ENCODE measurements at places on chromosomes 4 and X. TPM values are rescaled to one million over a fixed set of nuclear protein-coding genes. Genes with fewer than 3 reads are reported as not detected.

Gene ZFP42
- total RNA-seq = not detected

Gene ENPEP
- total RNA-seq = not detected

Gene BMX
- not detected for total RNA-seq

Gene EGFL6
- total RNA-seq = not detected

Gene HHIP
- total RNA-seq = not detected

Gene COL4A5
- 11.9 TPM for total RNA-seq

Gene AMER1
- 10.8 TPM for total RNA-seq

Gene NSUN7
- total RNA-seq = not detected

- H3K4me3 ChIP-seq = no peak overlapping the region
- no peaks in the 10 kb centered on the region for H3K36me3 ChIP-seq
- no peak for DNase-seq
- no peaks in the 10 kb centered on the region for H3K4me1 ChIP-seq
- H3K27me3 ChIP-seq = no peaks in the 10 kb centered on the region
- H3K27ac ChIP-seq = no peak overlapping the region
Observed at GRCh38 chr4:25770847-25771246, 91.9 kb downstream of the SEL1L3 start.

DNA sequence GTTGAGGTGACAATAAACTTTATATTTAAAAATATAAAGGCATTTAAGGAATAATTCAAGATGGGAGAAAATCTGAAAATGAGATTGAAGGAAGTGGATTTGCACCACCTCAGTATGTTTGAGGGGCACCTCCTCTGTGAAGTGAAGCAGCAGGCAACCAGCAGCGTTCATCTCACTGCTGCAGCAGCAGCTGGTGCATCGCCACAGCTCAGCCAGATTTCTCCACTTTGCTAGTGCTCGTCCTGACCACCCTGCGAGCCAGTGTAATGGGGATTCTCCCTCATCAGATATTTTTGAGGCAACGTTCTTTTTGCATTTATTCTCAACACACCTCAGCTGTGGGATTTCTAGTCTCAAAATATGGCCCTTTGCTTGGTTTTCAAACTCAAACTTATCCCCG, 13.9 kb downstream of the LRAT start:
- H3K4me3 ChIP-seq = no peak overlapping the region
- no peaks in the 10 kb centered on the region for H3K4me1 ChIP-seq
- no peak overlapping the region for H3K27ac ChIP-seq
- no peak for DNase-seq
- H3K27me3 ChIP-seq = no peaks in the 10 kb centered on the region

DNA sequence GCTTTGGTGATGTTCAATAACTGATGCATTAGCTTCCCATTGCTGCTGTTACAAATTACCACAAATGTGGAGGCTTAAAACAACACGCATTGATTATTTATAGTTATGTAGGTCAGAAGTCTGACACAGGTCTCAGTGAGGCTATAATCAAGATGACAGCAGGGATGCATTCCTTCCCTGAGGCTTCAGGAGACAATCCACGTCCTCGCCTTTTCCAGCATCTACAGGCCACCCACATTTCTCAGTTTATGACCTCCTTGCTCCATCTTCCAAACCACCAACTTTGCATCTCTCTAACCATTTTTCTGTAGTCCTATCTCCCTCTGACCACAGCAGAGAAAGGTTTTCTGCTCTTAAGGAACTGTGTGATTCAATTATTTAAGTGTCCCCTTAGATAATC, 92.5 kb downstream of the GASK1B start:
- H3K27me3 ChIP-seq = no peaks in the 10 kb centered on the region
- no peak overlapping the region for H3K27ac ChIP-seq
- no peaks in the 10 kb centered on the region for H3K36me3 ChIP-seq
- H3K4me3 ChIP-seq = no peak overlapping the region

GRCh38 chr4:179110356-179110755, 1668.1 kb upstream of the AGA start:
- DNase-seq = no peak
- H3K4me3 ChIP-seq = no peak overlapping the region
- H3K27ac ChIP-seq = no peak overlapping the region
- no peaks in the 10 kb centered on the region for H3K4me1 ChIP-seq
- H3K27me3 ChIP-seq = no peaks in the 10 kb centered on the region

DNA sequence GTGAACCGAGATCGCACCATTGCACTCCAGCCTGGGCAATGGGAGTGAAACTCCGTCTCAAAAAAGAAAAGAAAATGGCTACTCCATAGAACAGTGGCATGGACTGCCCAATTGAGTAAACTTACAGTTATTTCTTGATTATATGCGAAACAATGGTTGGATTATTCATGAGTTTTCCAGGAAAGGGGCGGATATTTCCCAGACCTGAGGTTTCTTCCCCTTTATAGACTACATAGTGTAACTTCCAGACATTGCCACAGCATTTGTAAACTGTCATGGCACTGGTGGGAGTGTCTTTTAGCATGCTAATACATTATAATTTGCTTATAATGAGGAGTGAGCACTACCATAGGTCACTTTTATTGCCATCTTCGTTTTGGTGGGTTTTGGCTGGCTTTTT, 14.1 kb upstream of the MRPL1 start:
- no peaks in the 10 kb centered on the region for H3K36me3 ChIP-seq
- no peaks in the 10 kb centered on the region for H3K27me3 ChIP-seq
- no peak for DNase-seq
- no peaks in the 10 kb centered on the region for H3K4me1 ChIP-seq
- H3K27ac ChIP-seq = no peak overlapping the region

DNA sequence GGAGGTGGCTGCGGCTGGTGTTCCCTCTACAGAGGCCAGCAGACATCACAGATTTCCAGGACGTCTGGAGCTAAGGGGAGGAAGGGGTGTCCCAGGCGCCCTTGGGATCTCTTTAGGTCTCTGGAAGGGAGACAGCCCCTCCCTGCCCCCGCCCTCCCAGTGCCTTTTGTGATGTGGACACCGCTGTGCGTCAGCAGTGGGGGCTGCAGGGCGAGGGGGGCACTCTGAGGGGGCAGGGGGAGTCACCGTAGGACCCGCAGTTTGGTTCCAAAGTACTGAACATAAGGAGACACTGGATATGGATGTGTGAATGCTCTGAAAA, 25.6 kb upstream of the MXD4 start:
- no peak overlapping the region for H3K4me3 ChIP-seq
- H3K27ac ChIP-seq = no peak overlapping the region
- no peak for DNase-seq
- H3K4me1 ChIP-seq = no peaks in the 10 kb centered on the region

- no peak for DNase-seq
- no peaks in the 10 kb centered on the region for H3K36me3 ChIP-seq
- no peaks in the 10 kb centered on the region for H3K4me1 ChIP-seq
- H3K4me3 ChIP-seq = no peak overlapping the region
Observed at GRCh38 chr4:122997463-122998101, 75.2 kb upstream of the NUDT6 start.

DNA sequence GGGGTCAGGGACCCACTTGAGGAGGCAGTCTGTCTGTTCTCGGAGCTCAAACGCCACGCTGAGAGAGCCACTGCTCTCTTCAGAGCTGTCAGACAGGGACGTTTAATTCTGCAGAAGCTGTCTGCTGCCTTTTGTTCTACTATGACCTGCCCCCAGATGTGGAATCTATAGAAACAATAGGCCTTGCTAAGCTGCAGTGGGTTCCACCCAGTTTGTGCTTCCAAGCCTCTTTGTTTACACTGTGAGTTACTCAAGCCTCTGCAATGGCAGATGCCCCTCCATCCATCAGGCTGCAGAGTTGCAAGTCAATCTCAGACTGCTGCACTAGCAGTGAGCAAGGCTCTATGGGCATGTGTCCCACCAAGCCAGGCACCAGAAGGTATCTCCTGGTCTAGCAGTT, 158.1 kb downstream of the DTHD1 start:
- DNase-seq = no peak
- no peaks in the 10 kb centered on the region for H3K36me3 ChIP-seq
- H3K27ac ChIP-seq = no peak overlapping the region
- H3K4me1 ChIP-seq = no peaks in the 10 kb centered on the region

GRCh38 chrX:48474581-48474980, 1.4 kb upstream of the FTSJ1 start:
- DNase-seq = no peak
- no peaks in the 10 kb centered on the region for H3K27me3 ChIP-seq
- H3K27ac ChIP-seq = no peak overlapping the region

GRCh38 chr4:153497091-153497531, 31.0 kb downstream of the TMEM131L start:
- H3K27me3 ChIP-seq = no peaks in the 10 kb centered on the region
- no peak overlapping the region for H3K27ac ChIP-seq
- DNase-seq = peak; percentile 58

DNA sequence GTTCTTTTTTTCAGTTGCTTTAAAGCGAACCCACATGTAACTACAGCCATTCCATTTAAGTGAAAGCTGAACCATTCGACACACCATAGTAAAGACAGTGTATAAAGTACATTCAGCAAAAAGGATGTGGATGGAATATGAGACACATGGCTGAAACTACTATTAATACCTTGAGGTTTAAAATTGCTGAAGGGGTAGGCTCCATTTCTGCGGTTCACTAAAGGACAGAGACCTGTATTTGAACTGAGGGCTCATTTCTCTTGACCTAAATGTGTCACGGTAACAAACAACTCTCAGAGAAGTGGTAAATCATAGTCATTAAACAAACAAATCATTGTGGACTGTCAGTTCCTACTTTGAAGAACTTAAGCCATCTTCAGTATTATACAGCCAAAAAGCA, 1085.6 kb upstream of the TENM3 start:
- H3K27me3 ChIP-seq = 0 out of 3 replicates have a peak, but pooled peaks cover 6% of the 10 kb centered on the region
- H3K4me3 ChIP-seq = no peak overlapping the region
- no peak overlapping the region for H3K27ac ChIP-seq
- DNase-seq = no peak
- no peaks in the 10 kb centered on the region for H3K36me3 ChIP-seq

DNA sequence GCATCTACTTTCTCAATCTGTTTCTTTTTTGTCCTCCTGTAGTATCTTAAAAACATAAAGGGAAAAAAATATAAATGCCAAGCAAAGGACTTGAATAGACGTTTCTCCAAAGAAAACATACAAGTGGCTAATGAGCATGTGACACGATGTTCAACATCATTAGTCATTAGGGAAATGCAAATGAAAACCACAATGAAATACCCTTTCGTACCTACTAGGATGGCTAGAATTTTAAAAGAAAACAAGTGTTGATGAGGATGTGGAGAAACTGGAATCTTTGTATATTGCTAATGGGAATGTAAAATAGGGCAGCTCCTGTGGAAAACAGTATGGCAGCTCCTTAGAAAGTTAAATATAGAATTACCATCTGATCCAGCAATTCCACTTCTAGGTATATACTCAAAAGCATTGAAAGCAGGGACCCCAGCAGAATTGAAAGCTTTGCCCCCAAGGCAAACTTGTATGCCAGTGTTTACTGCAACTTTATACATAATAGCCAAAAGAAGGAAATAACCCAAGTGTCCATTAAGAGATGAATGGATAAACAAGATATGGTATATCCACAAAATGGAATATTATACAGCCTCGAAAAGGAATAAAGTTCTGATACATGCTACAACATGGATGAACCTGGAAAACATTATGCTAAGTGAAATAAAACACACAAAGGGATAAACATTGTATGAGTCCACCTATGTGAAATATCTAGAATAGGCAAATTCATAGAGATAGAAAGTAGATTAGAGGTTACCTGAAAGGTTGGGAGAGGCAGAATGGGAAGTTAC, 138.3 kb downstream of the SH3KBP1 start:
- H3K27me3 ChIP-seq = no peaks in the 10 kb centered on the region
- no peak overlapping the region for H3K4me3 ChIP-seq
- H3K27ac ChIP-seq = no peak overlapping the region
- H3K4me1 ChIP-seq = peaks cover 51% of the 10 kb centered on the region

GRCh38 chr4:122946142-122946541, 23.7 kb upstream of the NUDT6 start:
- no peak overlapping the region for H3K27ac ChIP-seq
- no peaks in the 10 kb centered on the region for H3K27me3 ChIP-seq
- no peak overlapping the region for H3K4me3 ChIP-seq
- DNase-seq = no peak
- H3K4me1 ChIP-seq = no peaks in the 10 kb centered on the region

DNA sequence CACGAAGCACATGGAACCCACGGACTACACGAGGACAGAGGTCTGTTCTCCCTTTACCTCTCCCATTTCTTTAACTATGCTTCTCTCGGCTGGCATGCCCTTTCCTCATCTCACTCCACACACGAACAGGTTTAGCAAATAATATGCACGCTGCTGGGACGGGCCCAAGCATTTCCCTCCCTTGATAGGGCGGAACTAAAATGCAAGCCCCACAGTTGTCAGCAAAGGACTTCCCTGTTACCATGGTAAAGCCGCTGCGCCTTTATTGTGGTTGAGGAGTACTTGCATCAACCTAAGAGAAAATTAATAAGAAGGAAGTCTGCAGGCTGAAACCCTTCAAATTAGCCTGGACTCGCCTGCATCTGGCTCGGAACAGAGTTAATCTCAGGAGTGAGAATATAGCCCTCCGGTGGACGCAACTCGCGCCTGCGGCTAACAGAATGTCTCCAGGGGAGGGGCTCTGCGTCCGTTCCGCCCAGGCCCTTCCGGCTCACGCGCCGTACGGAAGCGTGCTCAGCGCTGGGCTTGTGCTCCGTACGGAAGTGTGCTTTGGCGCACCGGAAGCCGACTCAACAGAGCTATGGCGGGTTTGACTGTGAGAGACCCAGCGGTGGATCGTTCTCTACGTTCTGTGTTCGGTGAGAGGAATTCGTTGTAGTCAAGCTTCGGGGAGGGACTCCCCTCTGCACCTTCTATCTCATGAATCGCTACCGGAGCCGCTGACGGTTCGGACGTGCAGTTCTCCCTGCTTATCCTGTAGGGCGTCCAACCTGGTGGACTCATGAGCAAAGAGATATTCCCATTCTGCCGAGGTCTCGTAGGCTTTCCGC, at the start of gene CSTF2:
CSTF2 (plus strand) TSS at position 555 of the 830 bp plus-strand sequence; CDS start at position 581, 26 bp downstream.
- H3K27me3 ChIP-seq = no peaks in the 10 kb centered on the region
- DNase-seq = peak; percentile 71
- peak within 1 kb of the TSS; percentile 81 for H3K4me3 ChIP-seq
- H3K4me1 ChIP-seq = 0 out of 2 replicates have a peak, but pooled peaks cover 4% of the 10 kb centered on the region
- H3K36me3 ChIP-seq = peaks cover 12% of the 10 kb centered on the region

DNA sequence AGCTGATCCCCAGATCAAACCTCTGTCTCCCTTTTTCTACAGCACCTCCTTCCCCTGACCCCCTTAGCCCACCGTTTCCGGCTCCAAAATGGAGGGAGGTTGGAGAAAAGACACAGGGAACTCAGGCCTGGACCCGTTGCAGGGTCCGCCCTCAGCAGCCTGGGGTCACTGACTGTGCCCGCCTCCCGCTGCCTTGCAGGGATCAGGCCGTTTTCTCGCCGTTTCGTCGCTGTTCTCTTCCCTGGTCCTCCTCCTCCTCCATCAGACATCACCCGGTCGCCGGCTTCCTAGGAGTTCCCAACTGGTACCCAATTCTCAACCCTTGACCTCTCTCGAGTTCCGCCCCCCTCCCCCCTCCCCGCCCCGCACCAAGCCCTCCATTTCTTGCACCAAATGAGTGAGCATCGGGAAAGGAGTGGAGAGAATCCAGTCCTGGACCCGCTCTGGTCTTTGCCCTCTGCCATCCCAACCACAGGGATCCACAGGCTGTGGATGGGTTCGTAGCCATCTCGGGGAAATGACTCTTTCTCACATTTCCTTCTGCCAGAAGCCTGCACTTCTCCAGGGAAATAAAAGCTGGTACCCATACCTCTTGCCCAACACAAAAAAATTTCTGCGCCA, 493 bp downstream of the TCEAL5 start:
- no peaks in the 10 kb centered on the region for H3K36me3 ChIP-seq
- H3K27me3 ChIP-seq = no peaks in the 10 kb centered on the region
- DNase-seq = no peak
- H3K27ac ChIP-seq = no peak overlapping the region
- no peaks in the 10 kb centered on the region for H3K4me1 ChIP-seq

- no peaks in the 10 kb centered on the region for H3K27me3 ChIP-seq
- peaks cover 6% of the 10 kb centered on the region for H3K4me1 ChIP-seq
- H3K27ac ChIP-seq = no peak overlapping the region
Observed at GRCh38 chrX:115582616-115583495, 21.9 kb downstream of the PLS3 start.

- H3K27me3 ChIP-seq = no peaks in the 10 kb centered on the region
- no peak overlapping the region for H3K4me3 ChIP-seq
- H3K36me3 ChIP-seq = no peaks in the 10 kb centered on the region
Observed at GRCh38 chrX:139079789-139080188, 368.3 kb upstream of the FGF13 start.

Measured in HepG2 (cell line).